ENCODE measurements at places on chromosomes 1 and 21.

DNA sequence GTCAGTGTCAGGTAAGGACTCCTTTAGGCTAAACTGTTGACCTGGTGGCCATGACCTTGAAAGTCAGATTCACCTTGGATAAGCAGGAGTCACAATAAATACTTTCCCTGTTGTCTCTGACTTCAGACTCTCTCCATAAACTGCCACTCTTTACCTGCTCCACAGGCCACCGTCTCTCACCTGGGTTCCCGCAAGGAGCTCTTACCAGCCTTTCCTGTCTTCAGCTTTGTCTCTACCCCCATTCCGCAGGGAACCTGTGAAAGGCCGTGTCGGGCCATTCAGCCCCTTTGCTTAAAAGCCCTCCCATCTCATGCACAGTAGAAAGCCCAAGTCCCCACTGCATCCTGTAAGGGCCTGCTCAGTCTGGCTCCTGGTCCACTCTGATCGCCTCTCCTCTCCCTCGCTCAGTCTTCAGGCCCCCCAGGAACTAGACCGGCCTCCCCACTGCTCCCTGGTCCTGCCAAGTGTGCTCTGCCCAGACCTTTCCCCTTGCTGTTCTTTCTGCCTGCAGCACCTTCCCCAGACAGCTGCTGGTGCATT lies 79.5 kb downstream of the ACTL8 start:
- no peak for DNase-seq

DNA sequence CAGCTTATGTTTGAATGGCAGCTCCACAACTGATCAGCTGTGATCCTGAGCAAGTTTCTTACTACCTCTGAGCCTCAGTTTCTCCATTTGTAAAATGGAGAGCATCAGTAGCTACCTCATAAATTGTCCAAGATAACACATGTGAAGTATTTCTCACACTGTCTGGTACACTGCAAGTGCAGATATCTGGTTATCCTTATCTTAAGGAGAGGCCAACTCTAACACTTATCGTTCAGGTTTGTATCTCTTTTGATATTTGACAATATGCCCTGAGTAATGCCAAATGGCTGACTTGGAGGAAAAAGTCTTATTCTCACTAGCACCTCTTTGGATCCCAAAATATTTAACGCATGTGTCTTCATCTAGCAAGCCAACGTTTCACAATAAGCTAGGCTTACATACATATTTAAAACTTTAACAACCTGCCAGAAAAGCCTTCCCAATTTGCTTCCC lies 2.7 kb downstream of the CSRP1 start:
- no peak for DNase-seq

- no peak for DNase-seq
These were observed 401 bp downstream of the WNT9A start for GRCh38 chr1:227947386-227947675.

GRCh38 chr1:162328512-162328911 lies 48.1 kb downstream of the SPATA46 start:
- DNase-seq = no peak

DNA sequence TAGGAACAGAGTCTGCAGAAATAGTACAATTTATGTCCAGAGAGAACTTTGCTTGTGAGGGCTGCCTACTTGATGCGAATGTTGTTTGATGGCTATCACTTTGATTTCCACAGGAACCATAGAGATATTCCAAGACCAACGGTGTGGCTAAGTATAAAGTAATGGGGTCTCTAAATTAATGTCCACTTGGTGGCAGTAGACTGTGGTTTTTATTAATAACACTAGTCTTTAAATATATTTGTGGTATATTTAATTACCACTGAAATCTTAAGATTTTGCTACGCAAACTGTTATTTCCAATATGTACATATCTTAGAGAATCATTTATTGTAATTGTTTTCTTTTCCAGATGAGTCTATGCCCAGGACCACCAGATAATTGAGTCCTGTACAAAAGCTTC lies 647.9 kb downstream of the PLA2G4A start:
- no peak for DNase-seq

DNA sequence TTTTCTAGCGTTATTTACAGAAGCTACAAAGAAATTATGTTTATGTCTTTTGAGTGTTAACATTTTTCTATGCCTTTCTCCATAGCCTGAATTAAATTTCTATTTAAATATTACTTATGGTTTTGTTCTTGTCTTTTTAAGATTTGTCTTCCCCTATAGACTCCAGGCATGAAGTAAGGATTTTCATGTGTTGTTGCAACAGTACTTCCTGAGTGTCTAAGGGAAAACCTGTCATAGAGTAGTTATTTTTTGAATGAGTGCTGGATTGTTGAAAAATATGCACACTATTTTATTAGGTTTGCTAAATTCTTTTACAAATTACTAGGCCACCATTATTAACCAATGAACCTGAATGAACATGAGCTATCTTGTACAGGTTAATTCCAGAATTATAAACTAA lies 27.1 kb downstream of the SAMSN1 start:
- no peak for DNase-seq

GRCh38 chr1:179910934-179911333 lies 28.8 kb downstream of the TOR1AIP1 start:
- no peak for DNase-seq

- no peak for DNase-seq
These were observed 34.2 kb downstream of the SERINC2 start for GRCh38 chr1:31447210-31447609.

DNA sequence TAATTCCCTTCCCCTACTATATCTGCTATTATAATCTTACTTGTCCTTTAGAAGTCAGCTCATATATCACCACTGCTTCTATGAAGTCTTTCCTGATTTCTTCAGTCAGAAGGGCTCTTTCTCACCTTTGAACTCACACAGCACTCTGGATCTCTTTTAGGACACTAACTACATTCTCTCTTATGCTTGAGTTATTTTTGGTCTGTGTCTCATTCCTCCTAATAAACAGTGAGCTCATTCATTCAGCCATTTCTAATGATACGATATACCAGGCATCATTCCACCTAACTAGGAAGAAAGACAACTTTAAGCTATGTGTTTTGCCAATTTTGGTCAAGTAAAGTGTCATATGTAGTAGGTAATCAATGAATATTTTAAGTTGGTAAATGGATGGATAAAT lies 1.2 kb upstream of the STYXL2 start:
- DNase-seq = no peak

- peak; percentile 79 for DNase-seq
These were observed 9.2 kb downstream of the IKBKE start for GRCh38 chr1:206479183-206480125.

- DNase-seq = no peak
These were observed 175.1 kb downstream of the CAMTA1 start for GRCh38 chr1:6960291-6960811.

GRCh38 chr1:58687516-58687915 lies 12.3 kb downstream of the MYSM1 start:
- no peak for DNase-seq

- no peak for DNase-seq
These were observed 32.7 kb downstream of the MEF2D start for GRCh38 chr1:156467906-156468305.

DNA sequence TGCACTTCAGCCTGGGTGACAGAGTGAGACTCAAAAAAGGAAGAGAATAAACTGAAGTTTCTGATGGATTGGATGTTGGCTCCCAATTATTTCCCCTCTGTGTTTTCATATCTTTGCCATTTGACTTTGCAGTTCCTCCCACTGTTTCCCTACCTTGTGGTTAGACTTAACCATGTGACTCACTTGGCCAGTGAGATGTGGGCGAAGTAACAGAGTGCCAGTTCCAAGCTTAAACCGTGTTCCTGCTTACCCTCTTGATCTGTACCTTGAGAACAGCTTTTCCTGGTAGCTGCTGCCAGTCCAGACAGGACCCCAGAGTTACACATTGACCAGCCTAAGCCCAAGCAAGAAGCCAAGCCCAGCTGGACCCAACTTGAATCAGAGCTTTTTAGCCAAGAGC lies 323.4 kb downstream of the LTN1 start:
- no peak for DNase-seq

GRCh38 chr1:145702826-145703225 lies 4.3 kb downstream of the PDZK1 start:
- DNase-seq = no peak

GRCh38 chr1:89503690-89504089 lies 20.9 kb upstream of the LRRC8B start:
- no peak for DNase-seq

GRCh38 chr1:237062976-237063375 lies 21.0 kb downstream of the RYR2 start:
- DNase-seq = no peak

- DNase-seq = no peak
These were observed 144.6 kb downstream of the LRRIQ3 start for GRCh38 chr1:74053407-74053806.

- no peak for DNase-seq
These were observed 5.2 kb downstream of the INKA2 start for GRCh38 chr1:111733992-111734341.

- no peak for DNase-seq
These were observed 1.5 kb upstream of the PPP1R15B start for GRCh38 chr1:204413170-204413535.

GRCh38 chr1:198678301-198678836 lies 39.5 kb downstream of the PTPRC start:
- peak; percentile 79 for DNase-seq

DNA sequence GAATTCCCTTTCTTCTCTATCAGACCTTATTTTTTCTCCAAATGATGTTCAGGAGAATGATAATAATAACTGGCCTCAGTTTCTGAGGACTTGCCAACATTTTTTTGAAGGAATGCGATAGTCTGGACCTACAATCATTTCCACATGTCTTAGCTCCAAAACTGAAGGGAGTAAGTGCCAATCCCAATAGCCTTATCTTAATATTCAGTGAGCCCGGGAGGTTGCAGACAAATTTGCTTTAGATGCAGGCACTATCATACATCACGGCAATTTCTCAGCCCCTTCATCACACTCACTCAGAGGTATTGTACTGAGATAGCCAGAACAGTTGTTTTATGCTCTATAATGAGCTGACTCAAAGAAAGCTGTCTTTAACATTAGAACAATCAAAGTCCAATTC lies 796.9 kb downstream of the ADGRL2 start:
- no peak for DNase-seq

GRCh38 chr1:230191079-230191804 lies 124.2 kb downstream of the GALNT2 start:
- DNase-seq = no peak

DNA sequence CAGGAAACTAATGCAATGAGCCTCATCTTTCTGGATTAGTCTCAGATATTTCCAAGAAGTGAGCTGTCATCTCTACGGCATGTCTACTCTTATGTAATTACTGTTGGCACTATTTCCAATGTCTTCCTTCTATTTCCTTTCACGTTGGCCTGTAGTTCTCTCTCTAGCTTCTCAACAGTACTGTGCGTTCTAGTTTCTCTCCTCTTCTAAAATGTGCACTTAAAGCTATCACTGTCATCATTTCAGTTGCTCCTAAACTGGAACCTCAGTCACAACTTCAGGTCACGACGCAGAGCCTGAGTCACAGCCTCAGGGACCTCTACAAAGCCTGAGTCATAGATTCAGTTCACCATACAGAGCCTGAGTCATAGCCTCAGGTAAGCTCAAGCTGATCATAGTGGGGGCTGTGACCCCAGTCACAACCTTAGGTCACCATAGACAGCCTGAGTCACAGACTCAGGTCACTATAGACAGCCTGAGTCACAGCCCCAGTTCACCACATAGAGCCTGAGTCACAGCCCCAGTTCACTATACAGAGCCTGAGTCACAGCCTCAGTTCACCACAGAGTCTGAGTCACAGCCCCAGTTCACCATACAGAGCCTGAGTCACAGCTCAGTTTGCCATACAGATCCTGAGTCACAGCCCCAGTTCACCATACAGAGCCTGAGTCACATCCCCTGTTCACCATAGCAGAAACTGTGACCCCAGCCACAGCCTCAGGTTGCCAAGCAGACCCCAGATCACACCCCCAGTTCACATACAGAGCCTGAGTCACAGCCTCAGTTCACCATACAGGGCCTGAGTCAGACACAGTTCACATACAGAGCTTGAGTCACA lies 13.0 kb downstream of the WNT9A start:
- peak; percentile 25 for DNase-seq

DNA sequence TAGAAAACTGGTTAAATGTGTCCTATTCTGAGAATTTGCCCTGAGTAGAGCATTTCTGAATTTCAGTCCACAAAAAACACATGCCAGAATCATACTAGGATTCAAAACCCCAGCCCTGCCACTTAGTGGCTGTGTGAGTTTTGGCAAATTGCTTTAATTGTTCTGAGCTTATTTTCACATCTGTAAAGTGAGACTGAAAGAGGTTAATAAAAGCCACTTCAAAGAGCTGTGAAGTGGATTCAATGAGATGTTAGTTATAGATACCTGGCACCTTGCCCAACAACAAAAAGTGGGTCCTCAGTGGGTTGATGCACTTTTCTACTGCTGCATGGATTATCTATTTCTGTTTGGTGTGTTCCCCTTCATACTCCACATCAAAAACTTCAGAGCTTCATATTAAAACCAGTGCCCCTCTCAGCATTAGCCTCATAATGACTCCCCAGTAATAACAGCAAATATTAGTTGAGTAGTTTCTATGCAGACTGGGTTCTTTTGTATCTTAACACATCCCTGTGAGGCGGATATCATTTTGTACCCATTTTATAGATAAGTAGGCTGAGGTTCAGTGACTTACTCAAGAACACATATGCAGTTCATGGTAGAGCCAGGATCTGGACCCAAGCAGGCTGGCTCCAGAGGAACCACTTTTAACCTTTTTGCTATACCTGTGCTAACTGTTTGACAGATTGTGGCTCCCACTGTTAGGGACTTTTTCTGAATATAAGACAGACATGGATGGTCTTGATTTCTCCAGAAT lies 14.2 kb upstream of the ADORA3 start:
- no peak for DNase-seq

- DNase-seq = no peak
These were observed 58.0 kb downstream of the KAZN start for GRCh38 chr1:14656384-14656937.

DNA sequence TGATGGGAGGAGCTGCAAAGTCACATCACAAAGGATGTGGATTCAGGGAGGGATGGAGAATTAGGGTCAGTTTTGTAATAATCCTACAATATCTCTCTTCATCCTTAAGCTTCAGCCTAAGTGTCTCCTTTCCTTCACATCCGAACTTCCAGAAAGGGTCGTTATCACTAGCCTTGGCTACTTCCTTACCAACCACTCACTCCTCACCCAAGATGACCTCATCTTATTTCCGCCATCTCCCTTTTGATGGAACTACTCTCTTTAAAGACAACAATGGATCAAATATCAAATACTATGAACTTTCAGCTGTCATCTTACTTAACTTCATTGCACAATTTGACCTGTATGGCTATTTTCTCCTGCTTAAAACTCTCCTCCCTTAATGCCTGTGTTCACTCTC lies 69.6 kb upstream of the BARHL2 start:
- DNase-seq = no peak
